Hindlimb muscle (tissue), 1 donor: ENCODE measurements at places on chromosomes 3 and 15. TPM values are rescaled to one million over a fixed set of nuclear protein-coding genes. Genes with fewer than 3 reads are reported as not detected.

ZPLD1 gene
- polyA plus RNA-seq = not detected

PATL2 gene
- 1.9 TPM for polyA plus RNA-seq

ZIC4 gene
- polyA plus RNA-seq = 3.8 TPM

LIPC gene
- polyA plus RNA-seq = 1.0 TPM

ROBO2 gene
- 2.9 TPM for polyA plus RNA-seq

SLC24A5 gene
- polyA plus RNA-seq = 0.14 TPM

GRCh38 chr15:61064651-61065050 is 164.5 kb downstream of the RORA start:
- DNase-seq = no peak

GRCh38 chr15:63362196-63362595 is 19.4 kb downstream of the CA12 start:
- DNase-seq = no peak

- DNase-seq = no peak
Measured at GRCh38 chr15:100464256-100464655, 64.5 kb downstream of the CERS3 start.
